ENCODE measurements at places on chromosomes 3 and 15. TPM values are rescaled to one million over a fixed set of nuclear protein-coding genes. Genes with fewer than 3 reads are reported as not detected.
A peak's percentile ranks its signal among the peaks of the same experiment; 100 is the strongest.

GRCh38 chr3:126847061-126847460 lies 135.9 kb upstream of the PLXNA1 start:
- H3K27me3 ChIP-seq = no peaks in the 10 kb centered on the region
- no peak overlapping the region for H3K4me3 ChIP-seq
- H3K4me1 ChIP-seq = no peaks in the 10 kb centered on the region
- H3K36me3 ChIP-seq = no peaks in the 10 kb centered on the region
- DNase-seq = no peak

DNA sequence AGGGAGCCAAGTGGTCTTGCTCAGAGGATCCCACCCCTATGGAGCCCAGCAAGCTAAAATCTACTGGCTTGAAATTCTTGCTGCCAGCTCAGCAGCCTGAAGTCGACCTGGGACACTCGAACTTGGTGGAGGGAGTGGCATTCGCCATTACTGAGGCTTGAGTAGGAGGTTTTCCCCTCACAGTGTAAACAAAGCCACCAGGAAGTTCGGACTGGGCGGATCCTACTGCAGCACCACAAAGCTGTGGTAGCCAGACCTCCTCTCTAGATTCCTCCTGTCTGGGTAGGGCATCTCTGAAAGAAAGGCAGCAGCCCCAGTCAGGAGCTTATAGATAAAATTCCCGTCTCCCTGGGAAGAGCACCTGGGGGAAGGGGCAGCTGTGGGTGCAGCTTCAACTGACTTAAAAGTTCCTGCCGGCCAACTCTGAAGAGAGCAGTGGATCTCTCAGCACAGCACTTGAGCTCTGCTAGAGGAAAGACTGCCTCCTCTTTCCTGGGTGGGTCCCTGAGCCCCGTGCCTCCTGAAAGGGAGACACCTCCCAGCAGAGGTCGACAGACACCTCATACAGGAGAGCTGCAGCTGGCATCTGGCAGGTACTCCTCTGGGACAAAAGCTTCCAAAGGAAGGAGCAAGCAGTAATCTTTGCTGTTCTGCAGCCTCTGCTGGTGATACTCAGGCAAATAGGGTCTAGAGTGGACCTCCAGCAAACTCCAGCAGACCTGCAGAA lies 576.3 kb upstream of the NECTIN3 start:
- no peaks in the 10 kb centered on the region for H3K4me1 ChIP-seq
- no peaks in the 10 kb centered on the region for H3K27me3 ChIP-seq
- H3K27ac ChIP-seq = no peak overlapping the region
- DNase-seq = no peak

Gene FANCD2OS
- total RNA-seq = not detected

- H3K27ac ChIP-seq = no peak overlapping the region
- H3K4me1 ChIP-seq = no peaks in the 10 kb centered on the region
- H3K4me3 ChIP-seq = no peak overlapping the region
- H3K36me3 ChIP-seq = no peaks in the 10 kb centered on the region
Observed at GRCh38 chr3:140686128-140686527, 8.3 kb downstream of the TRIM42 start.

GRCh38 chr3:49536875-49537533 lies 17.3 kb upstream of the BSN start:
- H3K4me1 ChIP-seq = peaks cover 9% of the 10 kb centered on the region
- no peak overlapping the region for H3K27ac ChIP-seq
- DNase-seq = no peak
- H3K36me3 ChIP-seq = peaks cover 18% of the 10 kb centered on the region
- H3K4me3 ChIP-seq = no peak overlapping the region

Gene RTP1
- not detected for total RNA-seq

DNA sequence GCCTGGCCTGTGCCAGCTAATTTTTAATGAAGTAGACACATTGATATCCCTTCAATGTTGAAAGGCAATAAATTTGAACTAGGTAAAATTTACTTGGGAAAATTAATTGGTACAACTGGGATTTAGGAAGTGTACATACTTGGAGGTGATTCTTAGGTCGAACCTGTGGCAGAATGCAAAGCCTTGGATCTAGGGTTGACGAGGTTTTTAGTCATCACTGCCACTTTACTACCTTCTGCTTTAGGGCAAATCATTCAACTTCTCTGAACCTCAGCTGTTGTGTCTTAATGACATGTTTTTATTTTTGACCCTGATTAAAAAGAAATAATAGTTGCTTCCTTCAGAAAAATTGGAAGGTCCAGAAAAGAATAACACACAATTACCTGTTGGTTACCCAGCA lies 2.5 kb downstream of the APPL1 start:
- H3K36me3 ChIP-seq = peaks cover 13% of the 10 kb centered on the region
- H3K4me1 ChIP-seq = peaks cover 61% of the 10 kb centered on the region
- H3K27ac ChIP-seq = no peak overlapping the region

GRCh38 chr3:184751204-184752040 lies 39.6 kb upstream of the MAGEF1 start:
- H3K27me3 ChIP-seq = peaks cover 8% of the 10 kb centered on the region
- H3K4me3 ChIP-seq = no peak overlapping the region
- DNase-seq = no peak
- no peak overlapping the region for H3K27ac ChIP-seq
- H3K4me1 ChIP-seq = peaks cover 8% of the 10 kb centered on the region

Gene CLDN1
- total RNA-seq = not detected

Gene ALDH1A3
- total RNA-seq = not detected

Gene GOLGA8O
- total RNA-seq = 1.2 TPM

Gene IQCF5
- not detected for total RNA-seq

Gene PLA2G4E
- not detected for total RNA-seq

DNA sequence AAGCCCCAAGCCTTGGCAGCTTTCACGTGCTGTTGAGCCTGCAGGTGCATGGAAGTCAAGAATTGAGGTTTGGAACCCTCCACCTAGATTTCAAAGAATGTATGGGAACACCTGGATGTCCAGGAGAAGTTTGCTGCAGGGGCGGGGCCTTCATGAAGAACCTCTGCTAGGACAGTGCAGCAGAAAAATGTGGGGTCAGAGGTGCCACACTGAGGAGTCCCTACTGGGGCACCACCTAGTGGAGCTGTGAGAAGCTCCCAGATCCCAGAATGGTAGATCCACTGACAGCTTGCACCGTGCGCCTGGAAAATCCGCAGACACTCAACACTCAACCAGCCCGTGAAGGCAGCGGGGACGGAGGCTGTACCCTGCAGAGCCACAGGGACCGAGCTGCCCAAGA lies 201.6 kb downstream of the OCA2 start:
- H3K36me3 ChIP-seq = no peaks in the 10 kb centered on the region
- H3K27ac ChIP-seq = no peak overlapping the region
- peaks cover 3% of the 10 kb centered on the region for H3K4me1 ChIP-seq

DNA sequence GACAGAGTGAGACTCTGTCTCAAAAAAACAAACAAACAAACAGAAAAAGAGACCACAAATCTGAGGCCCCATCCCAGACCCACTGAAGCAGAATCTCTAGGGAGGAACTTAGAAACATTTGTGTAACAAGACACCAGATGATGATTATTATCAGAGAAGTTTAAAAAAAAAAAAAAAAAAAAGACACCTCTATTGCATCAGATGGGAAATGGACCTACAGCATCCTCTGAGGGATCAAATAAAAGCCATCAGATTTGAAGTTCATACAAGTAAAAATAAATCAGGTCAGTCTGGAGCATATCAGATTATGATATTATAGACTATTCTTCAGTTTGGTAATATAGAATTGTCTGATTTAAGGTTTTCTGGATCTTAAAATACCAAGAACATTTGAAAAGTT lies 21.9 kb upstream of the LIPC start:
- peaks cover 5% of the 10 kb centered on the region for H3K27me3 ChIP-seq
- no peaks in the 10 kb centered on the region for H3K36me3 ChIP-seq
- no peak overlapping the region for H3K27ac ChIP-seq
- peaks cover 4% of the 10 kb centered on the region for H3K4me1 ChIP-seq

GRCh38 chr3:55605443-55606236 lies 118.5 kb upstream of the WNT5A start:
- no peak overlapping the region for H3K27ac ChIP-seq
- no peak for DNase-seq
- no peak overlapping the region for H3K4me3 ChIP-seq
- no peaks in the 10 kb centered on the region for H3K4me1 ChIP-seq
- H3K27me3 ChIP-seq = peaks cover 3% of the 10 kb centered on the region
- H3K36me3 ChIP-seq = no peaks in the 10 kb centered on the region

DNA sequence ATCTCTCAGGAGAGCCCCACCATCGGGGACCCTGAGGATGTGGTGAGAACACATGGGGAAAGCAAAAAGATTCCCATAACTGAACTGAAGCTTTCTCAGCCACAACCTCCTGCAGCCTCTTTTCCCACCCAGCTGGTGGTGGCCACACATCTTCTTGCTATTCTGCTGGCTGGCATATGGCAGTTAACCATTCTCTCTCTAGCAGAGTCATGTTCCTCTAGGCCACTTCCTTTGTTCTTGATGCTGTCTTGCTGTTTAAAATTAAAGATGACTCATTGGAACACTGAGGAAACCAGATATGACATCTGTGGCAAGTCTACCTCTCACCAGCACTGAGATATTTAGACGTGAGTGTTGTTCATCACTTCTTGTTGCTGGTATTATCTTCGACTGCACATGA lies 180.3 kb upstream of the ROBO2 start:
- no peak overlapping the region for H3K27ac ChIP-seq
- no peaks in the 10 kb centered on the region for H3K27me3 ChIP-seq
- H3K4me3 ChIP-seq = no peak overlapping the region

Gene SERINC4
- total RNA-seq = 0.20 TPM

GRCh38 chr3:168470380-168470779 lies 374.7 kb upstream of the GOLIM4 start:
- no peak overlapping the region for H3K27ac ChIP-seq
- peaks cover 4% of the 10 kb centered on the region for H3K4me1 ChIP-seq
- no peaks in the 10 kb centered on the region for H3K27me3 ChIP-seq
- no peaks in the 10 kb centered on the region for H3K36me3 ChIP-seq

DNA sequence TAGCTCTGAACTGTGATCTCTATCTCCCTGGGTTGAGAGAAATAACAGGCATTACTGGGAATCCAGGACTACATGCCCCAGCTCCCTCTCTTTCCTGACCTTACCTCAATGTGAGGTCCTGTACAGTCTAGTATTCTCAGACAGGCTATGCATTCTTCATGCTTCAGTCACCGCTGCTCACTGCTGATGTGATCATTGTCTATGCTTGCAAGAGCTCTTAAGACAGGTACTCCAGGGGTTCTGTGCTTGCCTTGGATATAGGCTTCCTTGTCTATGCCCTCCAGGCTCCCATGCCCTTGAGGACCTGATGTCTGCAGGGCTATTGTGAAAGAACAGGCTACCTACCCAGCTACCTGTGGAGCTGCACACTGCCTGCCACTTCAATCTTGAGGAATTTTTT lies 183.6 kb downstream of the MBNL1 start:
- no peak for DNase-seq
- H3K27ac ChIP-seq = peak overlapping the region; percentile 66
- H3K4me3 ChIP-seq = no peak overlapping the region
- H3K27me3 ChIP-seq = no peaks in the 10 kb centered on the region
- H3K4me1 ChIP-seq = peaks cover 13% of the 10 kb centered on the region

Gene PHLDB2
- 4.2 TPM for total RNA-seq

DNA sequence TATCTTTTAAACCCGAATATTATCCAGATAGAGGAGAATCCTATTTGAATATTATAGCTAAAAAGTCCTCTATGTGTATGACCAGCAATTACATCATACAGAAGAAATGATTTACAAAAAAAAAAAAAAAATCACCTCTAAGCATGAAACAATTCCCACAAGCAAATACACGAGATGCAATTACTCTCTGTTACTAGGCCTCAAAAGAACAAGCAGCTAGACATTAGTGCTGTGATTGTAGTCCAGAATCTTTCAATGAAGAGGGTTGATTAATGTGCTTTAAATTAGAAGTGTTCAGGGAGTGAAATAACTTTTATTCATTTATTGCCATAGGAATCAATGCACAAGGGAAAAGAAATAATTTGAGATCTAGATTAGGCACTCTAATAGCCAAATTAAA lies 1379.5 kb upstream of the GBE1 start:
- H3K27ac ChIP-seq = no peak overlapping the region
- no peaks in the 10 kb centered on the region for H3K4me1 ChIP-seq
- no peaks in the 10 kb centered on the region for H3K36me3 ChIP-seq
- H3K27me3 ChIP-seq = no peaks in the 10 kb centered on the region
- DNase-seq = no peak
- no peak overlapping the region for H3K4me3 ChIP-seq

DNA sequence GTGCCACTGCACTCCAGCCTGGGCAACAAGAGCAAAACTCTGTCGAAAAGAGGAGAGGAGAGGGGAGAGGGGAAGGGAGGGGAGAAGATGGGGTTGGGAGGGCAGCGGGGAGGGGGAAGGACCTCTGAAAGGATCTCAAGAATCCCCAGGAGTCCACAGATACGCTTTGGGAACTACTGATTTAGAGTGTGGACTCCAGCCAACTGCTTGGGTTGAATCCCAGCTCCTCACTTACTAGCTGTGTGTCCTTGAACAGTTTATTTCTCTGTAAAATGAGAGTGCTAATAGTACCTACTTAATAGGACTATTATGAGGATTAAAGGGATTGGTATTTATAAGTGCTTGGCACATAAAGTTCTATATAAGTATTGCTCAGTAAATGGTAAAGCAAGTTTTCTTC lies 45.0 kb upstream of the FAH start:
- no peak overlapping the region for H3K27ac ChIP-seq
- peaks cover 63% of the 10 kb centered on the region for H3K4me1 ChIP-seq
- no peak overlapping the region for H3K4me3 ChIP-seq

- H3K27ac ChIP-seq = no peak overlapping the region
- H3K4me1 ChIP-seq = no peaks in the 10 kb centered on the region
- H3K27me3 ChIP-seq = peaks cover 9% of the 10 kb centered on the region
- DNase-seq = no peak
Observed at GRCh38 chr3:32934150-32934742, 17.2 kb upstream of the CCR4 start.

Gene CCDC51
- total RNA-seq = 8.7 TPM

Gene ANKUB1
- not detected for total RNA-seq

DNA sequence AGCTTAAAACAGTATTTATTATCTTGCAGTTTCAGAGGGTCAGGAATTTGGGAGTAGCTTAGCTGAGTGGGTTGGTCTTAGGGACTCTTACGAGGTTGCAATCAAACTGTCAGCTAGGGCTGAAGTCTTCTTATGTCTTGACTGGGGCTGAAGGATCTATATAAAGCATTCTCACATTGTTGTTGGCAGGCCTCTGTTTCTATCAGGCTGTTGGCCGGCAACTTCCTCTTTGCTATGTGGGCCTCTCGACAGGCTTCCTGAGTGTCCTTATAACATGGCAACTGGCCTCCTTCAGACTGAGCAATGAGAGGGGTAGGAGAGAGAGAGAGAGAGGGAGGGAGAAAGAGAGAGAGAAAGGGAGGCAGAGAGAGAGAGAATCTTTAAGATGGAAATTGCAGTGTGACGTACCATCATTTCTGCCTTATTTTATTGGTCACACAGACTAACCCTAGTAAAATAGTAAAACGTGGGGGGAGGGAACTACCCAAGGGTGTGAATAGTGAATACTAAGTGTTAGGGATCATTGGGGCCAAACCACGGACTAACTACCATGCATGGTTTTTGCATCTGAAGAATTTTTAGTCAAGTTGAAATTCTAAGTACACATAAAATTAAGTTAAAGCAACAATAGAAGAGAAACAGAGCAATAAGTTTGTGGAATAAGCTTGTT lies 16.1 kb downstream of the FGF7 start:
- no peak overlapping the region for H3K27ac ChIP-seq
- no peak overlapping the region for H3K4me3 ChIP-seq
- H3K36me3 ChIP-seq = no peaks in the 10 kb centered on the region
- H3K4me1 ChIP-seq = peaks cover 15% of the 10 kb centered on the region
